ENCODE measurements at places on chromosomes 1 and 21.

GRCh38 chr1:245587435-245588115 lies 432.8 kb downstream of the KIF26B start:
- DNase-seq = no peak

- DNase-seq = no peak
Measured at GRCh38 chr1:37888022-37888700, 28.8 kb upstream of the MTF1 start.

GRCh38 chr1:93633313-93633712 lies 48.3 kb downstream of the BCAR3 start:
- DNase-seq = no peak

DNA sequence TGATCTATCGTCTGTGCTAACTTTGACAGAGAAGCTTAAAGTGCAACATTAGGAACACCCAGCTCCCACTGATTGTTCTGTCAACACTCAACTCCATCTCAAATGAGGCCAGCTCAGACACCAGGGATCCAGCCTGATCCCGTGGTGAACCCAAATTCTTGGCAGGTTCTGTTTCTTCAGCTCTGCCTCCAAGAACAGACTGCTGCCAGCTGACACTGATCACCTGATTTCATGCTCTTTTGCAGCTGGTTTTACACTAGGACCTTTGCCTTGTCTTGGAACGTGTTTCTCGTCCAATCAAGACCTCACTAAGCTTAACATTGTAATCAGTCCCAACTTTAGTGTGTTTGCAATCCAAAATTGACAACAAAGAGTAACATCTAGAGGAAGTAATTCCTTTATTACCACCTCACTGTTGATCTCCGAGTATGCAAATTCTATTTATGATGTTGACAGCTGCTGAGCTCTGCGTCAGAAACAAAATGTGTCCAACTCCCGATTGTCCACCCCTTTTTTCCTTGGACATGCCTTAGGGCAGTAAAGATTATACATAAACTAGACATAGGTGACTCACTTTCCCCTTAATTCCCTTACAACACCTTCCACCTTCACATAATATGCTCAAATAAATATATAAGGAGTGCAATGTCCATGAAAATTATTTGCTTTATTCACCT lies 1.6 kb upstream of the HYI start:
- no peak for DNase-seq

- peak; percentile 73 for DNase-seq
Measured at GRCh38 chr1:206808615-206809014, 36.3 kb upstream of the IL10 start.

GRCh38 chr21:33550772-33551660 lies 8.2 kb downstream of the SON start:
- no peak for DNase-seq

GRCh38 chr21:26845066-26845758 lies at the start of gene ADAMTS1:
Gene ADAMTS1 (minus strand): TSS chr21:26845409. CDS start chr21:26844954, 455 bp downstream.
- DNase-seq = no peak

DNA sequence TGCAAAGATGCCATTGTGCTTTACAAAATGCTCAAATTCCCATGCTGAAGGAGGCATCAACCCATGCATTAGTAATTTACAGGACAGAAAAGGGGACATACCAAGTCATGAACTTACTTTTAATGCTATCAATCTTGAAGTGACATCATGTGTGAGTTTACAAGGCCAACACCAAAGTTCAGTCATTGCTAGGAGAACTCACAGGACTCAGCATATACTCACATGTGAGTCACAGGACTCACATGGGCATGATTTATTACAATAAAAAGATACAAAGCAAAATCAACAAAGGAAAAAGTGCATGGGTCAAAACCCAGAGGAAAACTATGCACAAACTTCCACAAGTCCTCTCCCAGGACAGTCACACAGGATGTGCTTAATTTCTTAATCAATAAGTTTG lies 1656.0 kb downstream of the MRPL39 start:
- no peak for DNase-seq

GRCh38 chr1:201628490-201628889 lies 89.6 kb downstream of the NAV1 start:
- no peak for DNase-seq

GRCh38 chr1:22150923-22151322 lies 8.0 kb upstream of the WNT4 start:
- no peak for DNase-seq

DNA sequence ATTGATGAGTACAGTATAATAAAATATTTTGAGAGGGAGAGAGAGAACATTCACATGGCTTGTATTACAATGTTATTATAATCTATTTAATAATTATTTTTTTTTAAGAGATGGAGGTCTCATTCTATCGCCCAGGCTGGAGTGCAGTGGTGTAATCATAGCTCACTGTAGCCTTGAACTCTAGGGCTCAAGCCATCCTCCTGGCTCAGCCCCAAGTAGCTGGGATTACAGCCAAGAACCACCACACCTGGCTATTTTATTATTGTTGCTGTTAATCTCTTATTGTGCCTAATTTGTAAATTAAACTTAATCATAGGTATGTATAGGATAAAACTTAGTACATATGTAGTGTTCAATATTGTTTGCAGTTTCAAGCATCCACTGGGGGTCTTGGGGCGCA lies 57.8 kb downstream of the HS2ST1 start:
- DNase-seq = no peak

DNA sequence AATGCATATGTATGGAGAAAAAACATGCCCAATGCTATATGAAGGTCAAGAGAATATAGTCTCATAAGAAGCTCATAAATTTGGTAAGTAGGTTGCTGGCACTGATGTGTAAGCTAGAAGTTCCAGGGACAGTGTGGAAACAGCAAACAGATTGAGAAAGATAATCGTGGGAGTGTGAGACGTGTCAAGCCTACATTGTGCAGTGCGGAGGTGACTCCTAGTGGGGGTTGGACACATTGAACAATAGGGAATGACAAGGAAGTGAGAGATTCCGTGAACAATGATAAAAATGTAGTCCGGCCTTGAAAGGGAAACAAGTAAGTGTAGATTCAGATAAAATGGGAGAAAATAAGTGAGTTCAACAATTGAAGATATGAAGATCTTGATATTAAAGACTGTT lies 788.4 kb upstream of the PRMT6 start:
- no peak for DNase-seq

GRCh38 chr21:42567861-42568260 lies 54.2 kb downstream of the SLC37A1 start:
- DNase-seq = no peak

DNA sequence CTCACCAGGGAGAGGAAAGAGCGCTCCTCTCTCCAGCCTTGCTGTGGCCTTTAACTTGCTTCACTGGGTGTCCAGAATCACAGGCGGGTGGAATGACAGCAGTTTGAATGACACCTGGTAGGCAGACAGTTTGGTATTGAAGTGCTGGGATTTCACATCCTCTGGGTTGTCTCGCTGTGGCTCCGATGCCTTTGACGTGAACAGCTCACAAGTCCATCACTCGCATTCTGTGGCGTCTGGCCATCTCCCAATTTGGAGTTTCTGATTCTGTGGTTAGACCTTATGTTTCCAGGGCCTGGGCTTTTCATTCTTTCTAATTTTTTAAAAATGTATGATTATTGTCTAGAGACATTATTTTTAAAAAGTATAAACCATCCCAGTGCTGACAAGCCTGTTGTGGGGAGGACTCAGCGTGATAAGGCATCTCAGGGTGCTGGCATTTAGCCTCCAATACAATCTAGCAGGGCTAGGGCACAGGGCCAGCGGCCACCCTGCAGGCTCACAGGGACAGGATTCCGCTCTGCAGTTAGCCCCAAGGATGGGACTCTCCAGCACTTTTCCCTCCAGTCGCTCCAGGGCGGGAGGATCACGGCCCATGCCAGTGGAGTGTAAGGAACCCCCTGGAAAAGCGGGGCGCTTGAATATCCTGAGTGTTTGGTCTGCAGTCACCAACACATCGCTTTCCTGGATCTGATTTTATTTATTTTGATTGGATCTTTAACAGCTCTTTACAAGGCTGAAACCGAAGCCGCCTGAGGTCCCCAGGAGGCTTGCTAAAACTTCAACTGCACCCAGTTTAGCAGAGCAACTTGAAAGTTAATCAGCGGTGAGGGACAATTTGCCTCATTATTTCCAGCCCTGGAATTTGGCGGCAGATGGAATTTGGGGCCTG lies 178.3 kb downstream of the TRABD2B start:
- no peak for DNase-seq

DNA sequence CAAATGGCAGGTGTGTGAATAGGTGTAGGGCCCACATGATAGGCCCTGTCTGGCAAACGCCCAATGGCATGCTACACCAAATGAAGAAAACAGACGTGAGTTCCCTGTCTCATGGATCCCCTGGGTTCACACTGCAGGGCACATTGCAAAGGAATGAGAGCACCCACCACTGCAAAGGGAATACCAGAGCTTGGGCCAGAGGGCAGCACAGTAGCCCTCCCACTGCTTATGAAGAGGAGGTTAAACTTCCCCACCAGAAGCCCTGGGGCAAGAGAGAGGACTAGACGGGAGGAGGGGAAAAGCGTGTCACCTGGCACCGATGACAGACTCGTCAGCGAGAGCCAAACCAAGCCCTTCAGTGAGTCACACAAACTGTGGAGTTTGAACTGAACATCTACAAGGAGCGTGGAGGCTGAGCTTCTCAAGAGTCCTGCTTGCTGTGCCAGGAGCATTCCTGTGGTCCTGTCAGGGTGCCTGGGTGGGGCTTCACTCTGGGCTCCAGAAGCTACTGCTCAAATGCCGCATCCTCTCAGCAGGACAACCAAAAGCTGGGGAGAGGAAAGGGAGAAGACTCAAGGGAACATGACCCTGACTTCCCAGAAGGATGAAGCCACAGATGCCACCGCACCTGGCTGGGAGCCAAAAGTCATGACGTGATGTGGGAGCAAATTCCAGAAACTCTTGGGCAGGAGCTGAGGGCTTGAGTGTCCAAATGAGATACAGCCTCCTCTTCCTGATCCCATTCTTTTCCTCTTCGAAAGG lies 61.1 kb downstream of the TOMM20 start:
- DNase-seq = no peak

DNA sequence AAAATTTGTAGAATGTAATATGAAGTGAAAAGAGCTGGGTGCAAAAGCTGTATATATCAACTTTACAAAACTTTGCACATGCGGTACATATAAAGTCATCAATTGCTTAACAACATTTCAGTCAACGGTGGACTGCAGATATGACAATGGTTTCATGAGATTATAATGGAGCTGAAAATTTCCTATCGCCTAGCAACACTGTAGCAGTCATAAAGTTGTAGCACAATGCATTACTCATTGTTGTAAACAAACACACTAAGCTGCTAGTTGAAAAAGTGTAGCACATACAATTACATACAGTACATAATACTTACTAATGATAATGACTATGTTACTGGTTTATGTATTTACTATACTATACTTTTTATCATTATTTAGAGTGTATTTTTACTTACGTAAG lies 64.0 kb downstream of the RGS7 start:
- no peak for DNase-seq

Measured in CD4-positive, alpha-beta T cell (primary cell).